IMR-90 (cell line): ENCODE measurements at places on chromosomes 7 and 10.

GRCh38 chr7:108234281-108234680 is 104.1 kb upstream of the LAMB4 start:
- DNase-seq, result peak; percentile 40

- DNase-seq, result peak; percentile 38
Observed at GRCh38 chr7:127803626-127804025, 151.6 kb downstream of the SND1 start.

- DNase-seq, result no peak
Observed at GRCh38 chr7:11612737-11613136, 219.3 kb downstream of the THSD7A start.

DNA sequence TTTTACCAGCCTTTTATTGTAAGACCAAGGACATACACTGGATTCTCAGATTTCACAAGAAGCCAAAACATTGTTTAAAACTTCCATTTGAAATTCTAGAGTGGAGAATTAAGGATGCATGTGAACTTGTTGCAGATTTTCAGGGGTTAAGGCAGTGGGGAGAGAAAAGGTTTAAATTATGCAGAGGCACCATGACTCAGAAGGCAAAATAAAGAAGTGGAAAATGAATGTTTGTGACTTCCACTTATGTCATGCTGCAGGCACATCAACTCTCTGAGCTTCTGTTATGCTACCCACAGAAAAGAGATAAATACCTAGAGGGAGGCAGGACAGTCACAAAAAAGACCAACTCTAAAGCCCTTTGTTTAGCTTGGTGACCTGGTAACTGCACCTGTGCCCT is 84.4 kb upstream of the BET1 start:
- DNase-seq, result peak; percentile 57

- DNase-seq, result no peak
Observed at GRCh38 chr10:89413398-89413912, 913 bp upstream of the IFIT5 start.

DNA sequence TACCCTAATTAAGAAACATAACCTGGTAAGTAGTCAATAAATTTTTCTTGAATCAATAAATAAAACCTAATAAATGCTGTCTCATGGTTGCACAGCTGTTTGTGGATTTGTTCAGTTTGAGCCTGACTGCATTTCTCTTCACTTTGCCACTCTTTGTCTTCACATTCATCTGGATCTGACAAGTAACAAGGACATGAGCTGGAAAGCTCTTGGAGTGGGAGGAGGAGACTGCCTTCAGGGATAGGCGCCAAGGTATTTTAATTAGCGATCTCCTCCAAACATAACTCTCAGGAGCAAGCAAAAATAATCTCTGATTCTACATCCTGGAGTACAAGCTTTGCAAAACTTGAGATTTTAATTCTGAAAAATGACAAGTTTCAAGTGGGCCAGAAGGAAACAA is 251.0 kb downstream of the BMPER start:
- peak; percentile 7 for DNase-seq
